ENCODE measurements at places on chromosomes 2 and 18. TPM values are rescaled to one million over a fixed set of nuclear protein-coding genes. Genes with fewer than 3 reads are reported as not detected.

DNA sequence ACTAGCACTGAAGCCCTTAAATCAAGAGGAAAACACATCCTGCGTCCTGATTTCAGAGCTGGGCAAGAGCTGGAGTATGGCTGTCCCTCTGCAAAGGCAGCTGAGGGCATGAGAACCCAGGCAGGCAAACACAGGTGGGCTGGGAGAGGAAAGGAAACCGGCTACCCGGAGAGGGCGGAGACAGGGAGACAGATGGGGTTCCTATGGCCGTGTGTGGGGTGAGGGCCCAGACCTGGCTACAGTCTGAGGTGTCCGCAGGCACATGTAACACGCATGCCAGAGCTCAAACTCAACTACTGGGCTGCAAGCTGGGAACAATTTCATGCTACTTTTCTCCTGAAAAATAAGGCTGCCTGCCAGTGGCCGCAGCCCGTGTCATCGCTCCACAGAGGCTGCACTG is 2.7 kb downstream of the COPS9 start:
- peak; percentile 0 for DNase-seq

DNA sequence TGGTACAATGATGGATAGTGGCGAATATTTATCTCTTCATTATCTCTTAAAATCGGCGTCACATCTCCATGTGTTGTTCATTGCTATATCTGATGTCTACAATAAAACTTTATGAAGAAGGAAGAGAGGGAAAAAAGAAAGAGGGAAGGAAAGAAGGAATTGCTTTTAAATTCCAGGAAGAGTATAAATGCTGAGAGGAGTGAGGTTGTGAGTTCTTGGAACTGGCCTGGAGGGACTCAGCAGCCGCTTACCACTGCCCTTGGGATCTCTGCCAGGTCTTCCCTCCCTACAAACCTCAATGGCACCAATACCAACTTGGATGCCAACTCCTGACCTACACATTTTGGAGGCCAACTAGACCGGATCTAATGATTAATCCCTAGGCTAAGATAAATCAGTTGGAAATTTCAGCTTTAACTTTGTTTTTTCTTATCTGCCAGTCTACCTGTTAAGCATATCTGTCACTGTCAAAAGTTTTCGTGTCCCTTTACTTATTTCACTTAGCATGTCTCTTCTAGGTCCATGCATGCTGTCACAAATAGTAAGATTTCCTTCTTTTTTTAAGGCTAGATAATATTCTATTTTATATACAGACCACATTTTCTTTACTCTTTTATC is 9.8 kb downstream of the SCN9A start:
- no peak for DNase-seq

GRCh38 chr18:63588909-63589308 is 1.8 kb downstream of the SERPINB13 start:
- DNase-seq: no peak

Gene GCA
- 30.5 TPM for total RNA-seq

GRCh38 chr2:145088756-145089155 is 568.8 kb upstream of the ZEB2 start:
- DNase-seq: no peak

- no peak for DNase-seq
Observed at GRCh38 chr18:62537042-62537894, 14.4 kb downstream of the ZCCHC2 start.

GRCh38 chr18:2281523-2282199 is 289.6 kb downstream of the METTL4 start:
- DNase-seq: no peak

DNA sequence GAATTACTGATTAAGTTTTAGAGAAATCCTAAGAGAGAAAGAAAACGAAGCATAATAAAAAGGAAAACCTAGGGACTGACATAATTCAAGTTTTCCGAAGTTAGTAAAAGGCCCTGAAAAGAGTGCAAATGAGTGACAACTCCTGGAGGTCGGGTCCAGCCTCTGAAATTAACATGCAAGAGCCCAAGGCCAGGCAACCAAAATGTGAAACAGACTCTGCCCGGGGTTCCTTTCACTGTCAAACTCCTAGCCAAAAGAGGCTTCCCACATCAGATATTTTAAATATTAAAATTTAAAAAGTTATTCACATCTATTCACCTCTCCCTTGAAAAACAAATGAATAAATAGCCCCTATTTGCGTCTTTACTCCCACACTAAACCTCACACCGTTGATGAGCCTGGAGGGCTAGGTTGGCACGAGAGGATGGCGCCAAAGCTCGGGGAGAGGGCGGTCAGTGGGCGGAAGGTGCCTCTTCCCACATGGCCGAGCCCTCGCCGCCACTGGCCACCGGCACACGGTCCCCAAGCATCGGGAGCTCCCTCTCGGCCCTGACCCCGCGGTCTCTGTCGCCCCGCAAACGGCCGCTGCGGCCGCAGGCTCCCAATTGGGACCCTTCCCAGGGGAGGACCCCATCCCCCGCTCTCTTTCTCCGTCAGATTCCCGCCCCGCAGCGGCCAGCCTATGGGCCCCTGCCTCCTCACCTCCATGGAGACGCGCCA is 630 bp downstream of the PPM1G start:
- DNase-seq: peak; percentile 35

DNA sequence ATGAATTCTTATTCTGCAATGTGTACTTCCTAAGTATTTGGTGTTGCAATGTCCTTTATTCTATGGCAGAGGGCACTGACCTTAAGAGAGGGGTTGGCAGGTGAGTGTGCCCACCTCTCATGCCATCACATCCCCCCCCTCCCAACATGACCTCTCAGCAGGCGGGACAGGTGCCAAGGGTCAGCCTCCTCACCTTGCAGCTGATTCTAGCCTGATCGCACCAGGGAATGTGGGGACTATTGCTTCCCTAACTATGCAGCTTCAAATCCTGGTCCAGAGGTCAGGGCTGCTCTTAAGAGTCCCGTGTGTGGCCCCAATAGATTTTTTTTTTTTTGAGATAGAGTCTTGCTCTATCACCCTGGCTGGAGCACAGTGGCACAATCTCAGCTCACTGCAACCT is 9.5 kb downstream of the HJURP start:
- no peak for DNase-seq

Gene APOB
- total RNA-seq: not detected

Gene GCKR
- not detected for total RNA-seq

GRCh38 chr2:137467246-137467862 is 496.9 kb upstream of the HNMT start:
- peak; percentile 18 for DNase-seq

GRCh38 chr18:9233771-9234440 is 97.3 kb downstream of the ANKRD12 start:
- no peak for DNase-seq

Gene ERICH2
- not detected for total RNA-seq

Gene GCG
- total RNA-seq: not detected

Gene TEKT4
- total RNA-seq: not detected

GRCh38 chr2:220504938-220505503 is 877.6 kb downstream of the SLC4A3 start:
- DNase-seq: no peak

DNA sequence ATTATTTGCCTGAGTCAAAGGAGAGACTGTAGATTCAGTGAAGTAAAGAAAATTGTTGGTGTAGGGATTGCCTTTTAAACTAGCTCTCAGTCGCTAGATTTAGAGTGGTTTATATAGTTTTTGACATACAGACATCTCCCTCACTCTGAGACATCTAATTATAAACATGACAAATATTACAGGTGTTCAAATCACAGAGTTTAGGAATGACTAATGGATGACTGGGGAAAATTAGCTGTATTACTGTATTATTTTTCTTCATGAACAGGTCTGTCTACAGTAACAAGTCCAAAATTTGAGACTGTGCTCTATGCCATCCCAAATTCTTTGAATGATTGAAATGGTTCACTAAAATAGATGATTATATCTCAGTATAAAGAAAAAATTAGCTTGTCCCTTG is 40.0 kb downstream of the MAP2 start:
- DNase-seq: no peak

DNA sequence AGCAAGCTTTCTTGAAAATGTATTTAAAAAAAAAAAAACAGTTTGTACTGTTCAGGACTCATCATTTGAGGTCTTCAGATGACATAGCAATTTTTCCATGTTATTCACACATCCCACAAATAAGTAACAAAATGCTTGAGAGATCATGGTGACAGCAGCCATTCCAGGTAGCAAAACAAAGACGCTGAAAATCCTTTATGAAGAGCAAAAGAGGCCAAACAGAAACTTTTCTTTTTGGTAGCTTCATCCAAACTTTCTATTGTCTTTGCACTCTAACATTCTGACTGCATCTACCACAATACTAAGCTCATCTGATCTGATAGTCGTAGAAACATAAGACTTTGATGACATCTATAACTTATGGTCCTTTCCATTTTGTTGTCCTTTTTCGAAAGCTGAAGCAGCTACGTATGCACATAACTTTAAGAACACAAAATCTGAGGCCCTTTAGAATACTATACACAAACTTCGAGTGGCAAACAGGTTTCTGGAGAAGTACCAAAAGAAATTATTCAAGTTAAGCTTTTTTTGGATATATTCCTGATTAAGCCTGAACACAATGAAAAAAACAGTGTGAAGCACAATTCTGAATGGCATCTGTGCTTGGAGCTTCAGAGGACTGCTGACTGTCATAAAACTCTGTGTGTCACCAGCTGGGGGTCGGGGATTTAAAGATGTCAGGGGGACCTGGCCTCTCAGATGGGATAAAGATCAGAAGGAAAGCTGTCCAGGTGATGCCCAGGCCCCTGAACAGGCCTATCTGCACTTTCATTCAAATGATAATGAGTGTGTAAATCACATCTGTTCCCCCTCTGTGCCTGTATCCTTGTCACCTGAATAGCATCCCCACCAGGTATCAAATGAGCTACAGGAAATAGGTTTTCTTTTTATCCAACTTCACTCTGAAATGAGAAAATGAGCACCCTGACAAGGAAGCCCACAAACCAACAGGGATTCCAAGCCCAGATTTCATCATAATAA is 75.8 kb downstream of the ZEB2 start:
- no peak for DNase-seq

DNA sequence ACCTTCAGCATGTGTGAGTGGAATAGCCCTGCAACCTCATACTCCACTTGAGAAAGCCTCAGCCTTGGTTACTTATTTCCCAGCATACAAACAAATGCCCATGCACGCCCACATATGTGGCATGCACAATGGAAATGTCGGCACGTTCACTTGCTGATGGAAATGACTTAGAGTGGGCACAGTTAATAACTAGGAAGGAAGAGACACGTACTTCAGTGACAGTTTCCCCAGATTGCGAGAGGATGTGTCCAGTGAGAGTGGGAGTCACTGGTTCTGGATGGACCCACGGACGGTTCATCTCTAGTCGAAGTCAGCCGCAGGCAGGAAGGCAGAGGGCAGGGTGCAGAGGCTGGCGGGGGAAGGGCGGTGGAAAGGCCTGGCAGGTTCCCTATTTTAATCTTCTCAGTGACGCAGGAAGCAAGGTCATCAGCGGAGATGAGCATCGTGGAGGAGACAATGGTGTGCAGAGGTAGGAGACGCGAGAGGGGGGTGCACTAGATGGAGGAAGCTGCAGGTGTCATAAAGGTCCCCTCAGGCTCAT is 350.7 kb upstream of the MYT1L start:
- DNase-seq: no peak

DNA sequence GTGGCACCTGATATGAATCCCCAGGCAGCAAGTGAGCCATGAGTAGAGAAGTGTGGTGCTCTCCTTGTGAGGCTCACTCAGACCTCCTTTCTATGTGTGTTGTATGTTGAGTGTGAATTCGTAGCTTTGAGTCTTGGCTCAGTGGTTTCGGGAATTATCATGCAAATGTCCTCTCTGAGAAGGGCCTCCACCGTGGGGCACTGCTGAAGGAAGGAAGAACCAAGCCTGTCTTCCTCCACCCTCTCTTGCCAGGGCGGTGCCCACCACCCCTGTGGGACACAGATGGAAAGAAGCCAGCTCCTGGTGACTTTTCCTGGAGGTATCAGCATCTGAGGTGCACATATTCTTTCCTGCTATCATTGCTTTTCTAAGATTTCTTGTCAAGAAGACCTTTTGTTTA is 156.1 kb downstream of the MYT1L start:
- DNase-seq: no peak

DNA sequence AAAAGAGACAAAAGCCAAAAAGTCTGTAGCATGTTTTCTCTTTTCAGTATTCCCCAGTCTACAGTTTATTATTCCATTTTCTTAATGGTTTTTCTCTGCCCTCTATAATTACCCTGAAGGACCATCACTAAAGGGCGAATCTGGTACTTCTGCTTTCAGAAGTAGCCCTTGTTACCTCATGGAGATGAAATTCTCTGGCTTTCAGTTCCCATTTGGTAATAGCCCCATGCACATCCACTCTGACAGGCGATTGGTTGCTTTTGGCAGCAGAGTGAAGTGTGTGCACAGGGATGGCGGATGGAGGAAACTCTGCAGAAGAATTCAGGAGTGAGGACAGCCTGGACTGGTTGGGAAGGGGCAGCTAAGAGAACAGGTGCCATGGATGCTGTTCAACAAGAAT is 66.3 kb upstream of the NABP1 start:
- no peak for DNase-seq

Gene ZNF804A
- total RNA-seq: not detected

Gene PPP1R1C
- total RNA-seq: not detected

DNA sequence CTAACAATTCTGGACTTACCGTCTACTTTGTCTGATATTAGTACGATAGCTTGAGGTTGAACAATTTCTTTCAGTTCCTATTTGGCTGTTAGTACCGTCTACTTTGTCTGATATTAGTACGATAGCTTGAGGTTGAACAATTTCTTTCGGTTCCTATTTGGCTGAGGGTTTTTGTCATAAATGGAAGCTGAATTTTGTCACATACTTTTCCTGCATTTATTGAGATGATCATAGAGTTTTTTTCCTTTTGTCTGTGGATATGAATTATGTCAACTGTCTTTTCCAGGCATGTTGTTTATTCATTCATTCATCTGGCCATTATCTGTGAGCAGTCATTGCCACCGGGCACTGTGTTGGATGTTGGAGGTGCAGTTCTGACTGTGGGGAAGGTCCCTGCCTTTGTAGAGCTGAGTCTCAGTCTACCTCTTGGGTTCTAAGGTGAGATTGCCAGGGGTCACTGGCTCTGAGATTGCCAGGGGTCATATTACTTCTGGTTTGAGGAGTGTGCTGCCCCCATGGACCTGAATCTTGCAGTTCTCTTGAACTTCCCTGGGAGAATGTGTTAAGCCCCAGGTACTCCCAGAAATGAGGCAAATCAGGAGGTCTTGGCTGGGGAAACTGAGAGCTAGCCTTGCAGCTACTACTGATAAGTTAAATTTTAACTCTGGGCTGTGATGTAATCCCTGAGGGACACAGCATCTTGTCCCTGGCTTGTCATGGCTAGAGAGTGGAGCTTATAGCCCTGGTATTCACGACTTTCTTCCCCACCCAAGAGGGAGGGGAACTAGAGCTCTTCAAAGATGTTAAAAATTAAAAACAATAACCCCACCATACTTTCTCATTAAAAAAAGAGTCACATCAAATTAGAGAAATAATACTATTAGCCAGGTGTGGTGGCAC is 89.1 kb upstream of the MBOAT2 start:
- DNase-seq: no peak

DNA sequence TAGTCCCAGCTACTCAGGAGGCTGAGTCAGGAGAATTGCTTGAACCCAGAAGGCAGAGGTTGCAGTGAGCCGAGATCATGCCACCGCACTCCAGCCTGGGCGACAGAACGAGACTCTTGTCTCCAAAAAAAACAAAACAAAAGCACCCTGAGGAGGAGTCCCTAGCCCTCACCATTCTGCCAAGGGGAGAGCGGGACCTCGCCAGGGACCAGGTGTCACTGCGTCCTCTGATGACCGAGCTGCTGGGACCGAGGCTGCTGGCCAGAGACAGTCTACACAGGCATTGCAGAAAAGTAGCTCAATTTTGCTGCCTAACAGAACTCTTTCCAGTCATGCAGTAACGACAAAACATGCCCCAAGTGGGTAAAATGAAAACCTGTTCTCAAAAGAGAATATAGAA is 18.4 kb downstream of the NCK2 start:
- DNase-seq: no peak

Gene LYPD6
- total RNA-seq: not detected

All from activated CD4-positive, alpha-beta memory T cell treated with anti-CD3 and anti-CD28 coated beads for 36 hours (primary cell).